ENCODE measurements at places on chromosomes 12 and 14.

GRCh38 chr12:15546102-15546701, 223.9 kb downstream of the PTPRO start:
- no peak for DNase-seq

GRCh38 chr14:56333359-56334292, 215.4 kb downstream of the PELI2 start:
- no peak for DNase-seq

- no peak for DNase-seq
These were observed 537.3 kb downstream of the TMTC2 start for GRCh38 chr12:83224012-83224411.

DNA sequence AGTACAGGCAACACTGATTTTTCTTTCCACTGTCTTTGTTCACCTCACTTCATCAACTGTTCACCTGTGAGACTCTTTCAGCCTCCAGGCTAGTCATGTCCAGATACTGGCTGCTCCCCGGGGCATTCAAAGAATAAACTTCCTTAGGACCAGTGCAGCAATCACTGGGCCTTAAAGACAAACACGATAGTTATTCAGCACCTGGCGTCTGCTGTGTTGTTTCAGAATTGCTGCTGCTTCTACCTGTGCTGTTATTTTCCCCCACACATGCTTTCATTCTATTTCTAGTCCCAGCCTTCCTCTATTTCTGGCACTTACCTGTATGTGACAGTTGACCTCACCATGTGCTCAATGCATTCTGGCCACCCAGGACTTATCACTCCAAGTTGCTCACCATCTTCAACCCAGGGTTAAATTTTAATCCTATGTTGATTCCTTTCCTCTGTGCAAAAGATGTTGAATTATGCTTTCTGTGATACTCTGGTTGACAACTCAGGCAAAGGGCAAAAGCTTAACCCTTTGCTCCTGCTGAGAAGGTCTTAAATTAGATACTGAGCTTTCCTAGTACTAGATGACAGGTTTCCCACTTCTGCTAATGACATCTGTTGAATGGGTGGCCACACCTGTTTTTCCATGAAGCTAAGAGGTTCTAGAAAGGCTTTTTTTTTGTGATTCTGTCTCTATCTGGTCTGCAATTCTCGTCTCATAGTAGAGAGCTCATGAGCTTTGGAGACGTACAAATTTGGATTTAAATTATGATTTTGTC, 41.4 kb downstream of the PTPRQ start:
- no peak for DNase-seq
